NCI-H146 (cell line): ENCODE measurements at places on chromosomes 11 and 22.

DNA sequence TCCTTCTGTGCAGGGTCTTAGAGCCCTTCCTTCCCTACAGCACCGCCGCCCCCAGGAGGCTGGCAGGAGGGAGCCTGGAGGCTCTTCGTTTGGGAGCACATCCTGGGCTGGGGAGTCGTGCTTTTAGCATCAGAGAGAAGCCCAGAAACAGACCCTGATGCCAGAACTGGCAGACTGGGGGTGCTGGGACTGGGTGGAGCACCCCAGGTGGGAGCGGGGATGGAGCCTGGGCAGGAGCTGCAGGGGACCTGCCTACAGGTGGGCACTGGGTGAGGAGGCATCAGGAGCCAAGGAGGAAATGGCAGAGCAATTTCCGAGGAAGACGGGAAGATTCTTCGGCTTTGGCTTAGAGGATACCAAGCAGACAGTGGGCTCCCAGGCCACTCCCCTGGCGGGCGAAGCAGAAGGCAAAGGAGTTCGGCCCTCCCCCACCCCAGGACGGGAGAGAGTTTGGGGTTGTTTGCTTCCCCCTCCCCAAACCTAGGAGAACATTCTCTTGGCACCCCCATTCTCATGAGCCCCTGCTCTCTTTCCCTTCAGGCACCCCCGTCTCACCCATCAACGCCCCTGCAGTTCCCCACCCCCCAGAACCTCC is 1.1 kb downstream of the SYT7 start:
- no peak for DNase-seq

DNA sequence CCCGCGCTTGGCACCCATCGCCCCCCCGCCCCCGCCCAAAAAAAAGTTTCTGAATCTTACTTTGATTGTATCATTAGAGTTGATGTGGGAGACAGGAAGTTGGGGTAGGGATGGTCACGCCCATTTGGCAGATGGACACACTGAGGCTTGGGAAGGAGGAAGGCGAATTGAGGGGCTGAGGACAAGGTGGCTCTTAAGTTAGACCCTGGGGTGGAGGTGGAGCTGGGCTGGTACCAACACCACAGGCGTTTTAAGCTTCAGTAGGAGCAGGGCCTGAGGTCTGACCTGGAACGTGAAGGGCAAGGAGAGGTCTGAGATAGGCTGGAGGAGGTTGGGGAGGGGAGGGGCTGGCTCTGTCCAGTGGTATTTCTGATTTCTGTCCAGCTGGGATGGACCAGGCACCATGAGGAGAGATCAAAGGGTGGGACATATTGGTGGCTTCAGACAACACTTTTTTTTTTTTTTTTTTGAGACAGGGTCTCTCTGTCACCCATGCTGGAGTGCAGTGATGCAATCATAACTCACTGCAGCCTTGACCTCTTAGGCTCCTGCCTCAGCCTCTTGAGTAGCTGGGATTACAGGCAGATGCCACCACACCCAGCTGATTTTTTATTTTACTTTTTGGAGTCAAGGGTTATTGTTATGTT is 799 bp upstream of the CDC42BPG start:
- DNase-seq, result no peak

- no peak for DNase-seq
These were observed 1015.0 kb upstream of the RAG2 start for GRCh38 chr11:37613031-37613430.

DNA sequence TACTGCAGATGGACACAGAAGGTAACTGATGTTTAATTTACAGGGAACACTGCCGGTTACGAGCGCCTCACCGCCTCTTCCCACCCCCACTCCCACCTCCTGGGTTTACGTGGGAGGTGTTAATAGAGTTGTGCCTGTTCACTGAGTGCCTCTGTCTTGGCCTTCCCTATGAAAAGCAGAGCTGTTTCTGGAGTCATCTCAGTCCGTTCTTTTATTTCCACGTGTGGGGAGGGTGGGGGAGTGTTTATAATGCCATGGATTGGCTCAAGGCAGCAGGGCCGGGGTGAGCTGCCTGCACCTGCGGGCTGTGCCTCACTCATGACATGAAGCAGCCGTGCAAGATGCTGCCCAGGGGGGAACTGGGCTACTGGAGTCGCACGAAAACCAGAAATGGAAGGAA is 322.7 kb downstream of the CADM1 start:
- DNase-seq, result no peak

DNA sequence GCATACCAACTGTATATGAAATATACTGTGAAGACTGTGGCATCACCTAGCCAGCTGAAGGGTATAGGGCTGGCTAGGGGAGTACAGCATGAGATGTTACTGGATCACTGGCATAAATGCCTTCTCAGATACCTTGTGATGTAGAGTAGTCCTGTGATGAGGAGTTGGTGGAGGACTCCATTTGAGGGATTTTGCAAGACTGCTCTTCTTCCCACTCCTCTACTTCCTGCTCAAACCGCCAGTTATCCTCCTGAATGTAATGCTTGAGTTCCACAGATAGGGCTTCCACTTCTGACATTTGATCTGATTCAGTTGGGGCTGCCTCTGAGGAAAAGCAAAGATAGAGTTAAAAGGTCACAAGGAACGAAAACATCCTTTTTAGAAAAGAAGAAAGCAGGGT is 29.3 kb downstream of the CLDN25 start:
- DNase-seq, result no peak

- DNase-seq, result no peak
These were observed 884.7 kb downstream of the BRD1 start for GRCh38 chr22:48942698-48943566.

DNA sequence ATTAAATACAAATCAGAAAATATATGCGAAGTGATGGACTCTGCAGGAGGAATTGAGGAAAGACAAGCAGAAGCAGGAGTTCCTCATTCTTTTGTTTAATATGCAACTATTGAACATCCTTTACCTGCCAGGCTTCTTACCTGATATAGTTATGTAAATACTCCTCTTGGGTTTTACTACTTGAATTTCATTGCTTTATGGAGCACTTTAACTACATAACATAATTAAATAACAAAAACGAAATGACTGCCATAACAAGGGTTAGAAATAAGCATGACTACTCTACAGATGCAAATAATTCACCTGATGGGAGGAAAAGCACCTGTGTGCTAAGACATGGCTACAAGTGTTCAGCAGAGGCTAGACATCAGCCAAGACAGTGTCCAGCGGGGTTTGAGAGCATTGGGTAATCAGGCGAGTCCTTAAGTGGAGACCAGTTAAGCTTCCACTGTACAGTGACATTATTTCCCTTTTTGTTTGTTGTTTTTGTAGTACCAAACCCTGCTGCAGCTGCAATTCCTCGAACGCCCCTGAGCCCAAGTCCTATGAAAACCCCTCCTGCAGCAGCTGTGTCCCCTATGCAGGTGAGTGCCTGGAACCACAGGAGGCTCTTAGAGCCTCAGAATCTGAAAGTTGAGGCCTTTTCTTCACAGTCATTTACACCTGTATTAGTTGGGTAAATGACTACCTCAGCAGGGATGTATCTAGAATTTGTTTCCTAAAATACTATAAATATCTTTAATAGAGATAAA is 67.4 kb downstream of the SPECC1L start:
- DNase-seq, result no peak

DNA sequence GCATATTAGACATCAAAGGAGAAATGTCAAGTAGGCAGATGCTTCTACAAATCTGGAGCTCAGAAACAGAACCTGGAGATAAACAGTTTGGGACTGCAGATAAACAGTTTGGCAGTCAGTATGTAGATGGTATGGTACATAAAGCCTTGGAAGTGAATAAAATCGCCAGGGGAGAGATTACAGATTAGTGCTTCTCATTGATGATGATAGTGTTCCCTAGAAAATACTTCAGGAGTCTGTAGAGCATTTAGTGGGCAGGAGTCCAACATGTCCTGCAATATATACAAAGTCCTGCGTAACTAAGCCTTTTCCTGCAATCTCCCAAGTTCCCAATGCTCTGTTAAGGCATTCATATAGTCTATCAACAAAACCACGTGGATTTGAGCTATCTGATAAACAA is 35.2 kb downstream of the NARS2 start:
- DNase-seq, result no peak

- no peak for DNase-seq
These were observed 91.5 kb downstream of the PHF21B start for GRCh38 chr22:44918166-44918924.

DNA sequence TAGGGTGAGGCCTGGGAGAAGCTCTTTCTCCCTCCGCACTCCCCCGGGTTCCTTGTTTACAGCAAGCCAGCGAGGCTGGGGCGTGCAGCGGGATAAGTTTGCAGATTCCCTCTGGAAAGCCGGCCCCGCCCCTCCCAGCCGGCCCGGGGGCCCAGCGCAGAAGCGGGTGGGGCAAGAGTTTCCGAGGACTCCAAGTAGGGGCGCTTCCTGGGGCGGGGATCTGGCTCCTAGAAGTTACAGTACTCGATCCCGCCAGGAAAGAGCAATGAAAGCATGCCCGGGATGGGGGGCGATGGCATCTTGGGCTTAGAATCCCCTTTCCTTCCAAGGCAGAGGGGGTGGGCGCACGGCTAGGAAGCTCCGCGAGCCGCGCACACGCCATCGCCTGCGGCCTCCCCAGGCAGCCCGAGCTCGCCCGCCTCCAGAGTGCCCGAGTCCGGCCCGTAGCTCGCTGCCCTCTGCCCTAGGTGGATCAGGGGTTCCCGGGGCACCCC is 385 bp downstream of the TST start:
- DNase-seq, result peak; percentile 41

DNA sequence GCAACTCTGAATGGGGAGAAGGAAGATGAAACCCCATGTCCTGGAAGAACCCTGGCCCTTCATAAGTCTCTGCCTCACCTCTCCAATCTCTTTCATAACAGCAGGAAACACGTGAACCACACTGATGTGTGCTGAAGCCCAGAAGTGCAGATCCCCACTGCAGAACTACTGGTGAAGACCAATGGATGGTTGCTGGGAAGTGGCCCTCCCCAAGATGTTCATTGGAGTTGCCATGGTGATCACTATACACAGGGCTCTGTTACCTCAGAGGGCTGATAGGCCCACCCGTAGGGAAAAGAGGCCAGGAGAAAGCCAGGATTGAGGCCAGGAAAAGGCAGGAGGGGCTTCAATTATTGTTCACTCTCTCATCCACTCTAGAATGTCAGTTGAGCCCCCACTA is 11.6 kb downstream of the TST start:
- DNase-seq, result no peak

DNA sequence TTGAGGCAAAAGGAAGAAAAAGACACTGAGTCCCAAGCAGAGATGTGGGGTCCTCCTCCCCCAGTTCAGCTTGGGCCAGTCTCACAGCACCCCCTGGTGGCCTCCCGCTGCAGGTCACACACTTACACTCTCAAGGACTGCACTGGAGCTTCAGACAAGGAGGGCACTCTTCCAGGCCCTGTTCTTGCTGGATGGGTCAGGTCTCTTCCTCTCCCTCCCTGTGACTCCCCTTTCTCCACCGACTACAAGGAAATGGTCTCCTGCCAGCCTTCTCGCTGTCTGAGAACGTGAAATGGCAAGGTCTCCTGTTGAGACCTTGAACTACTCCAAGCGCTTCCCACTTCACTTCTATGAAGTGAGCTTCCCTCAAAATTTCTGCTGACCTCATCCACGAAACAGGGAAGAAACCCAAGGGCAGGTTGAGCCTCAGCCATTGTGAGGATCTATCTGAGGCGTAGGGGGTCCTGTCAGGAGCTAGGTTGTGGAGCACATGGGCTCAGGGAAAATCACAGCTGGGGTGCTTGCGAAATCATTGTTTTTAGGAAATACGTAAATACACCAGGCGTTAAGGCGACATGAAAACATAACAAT is 11.2 kb upstream of the IGLL1 start:
- DNase-seq, result peak; percentile 26
